ENCODE measurements at places on chromosomes 2 and 18. TPM values are rescaled to one million over a fixed set of nuclear protein-coding genes. Genes with fewer than 3 reads are reported as not detected.
A peak's percentile ranks its signal among the peaks of the same experiment; 100 is the strongest.

Gene RBM44
- polyA plus RNA-seq, result 0.70 TPM

Gene PAIP2B
- 24.3 TPM for polyA plus RNA-seq

Gene CNDP1
- polyA plus RNA-seq, result 2.0 TPM

Gene SPATA3
- not detected for polyA plus RNA-seq

Gene IL36B
- polyA plus RNA-seq, result not detected

Gene DSC2
- 35.1 TPM for polyA plus RNA-seq

Gene DNAJC5G
- polyA plus RNA-seq, result 2.6 TPM

Gene EGR4
- not detected for polyA plus RNA-seq

Gene FAM210A
- polyA plus RNA-seq, result 20.2 TPM

DNA sequence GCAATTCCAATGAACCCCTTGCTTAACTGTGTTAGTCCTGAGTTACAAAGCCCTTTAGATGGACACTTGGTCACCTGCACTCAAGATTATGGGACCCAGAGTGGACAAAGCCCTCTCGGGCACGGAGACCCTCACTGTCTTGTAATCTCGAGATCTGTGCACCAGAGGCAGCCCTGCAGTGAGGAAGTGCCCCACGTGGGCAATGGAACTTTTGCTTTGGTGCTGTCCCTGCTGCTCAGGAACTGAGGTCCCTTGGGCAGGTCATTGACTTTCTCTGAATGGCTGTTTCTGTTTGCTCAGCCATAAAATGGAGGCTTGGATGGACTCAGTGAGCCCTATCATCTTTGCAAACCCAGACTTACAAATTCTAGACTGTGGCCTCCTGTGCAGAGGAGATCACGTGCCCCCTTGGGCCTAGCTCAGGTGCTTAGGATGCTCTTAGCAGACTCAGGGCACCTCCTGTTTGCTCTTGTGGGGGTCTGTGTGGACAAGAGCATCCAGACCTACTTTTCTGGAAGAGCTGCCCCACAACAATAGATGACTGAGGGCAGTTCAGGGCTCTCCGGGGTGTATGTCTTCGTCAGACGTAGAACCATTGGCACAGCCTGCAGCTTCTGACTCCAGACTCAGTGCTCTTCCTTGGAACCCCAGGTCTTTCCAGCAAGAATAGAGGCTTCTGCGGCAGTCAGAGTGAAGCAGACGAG lies 94.5 kb upstream of the HS6ST1 start:
- no peak for DNase-seq

GRCh38 chr2:239773228-239774141 lies 251.7 kb downstream of the NDUFA10 start:
- DNase-seq, result no peak

DNA sequence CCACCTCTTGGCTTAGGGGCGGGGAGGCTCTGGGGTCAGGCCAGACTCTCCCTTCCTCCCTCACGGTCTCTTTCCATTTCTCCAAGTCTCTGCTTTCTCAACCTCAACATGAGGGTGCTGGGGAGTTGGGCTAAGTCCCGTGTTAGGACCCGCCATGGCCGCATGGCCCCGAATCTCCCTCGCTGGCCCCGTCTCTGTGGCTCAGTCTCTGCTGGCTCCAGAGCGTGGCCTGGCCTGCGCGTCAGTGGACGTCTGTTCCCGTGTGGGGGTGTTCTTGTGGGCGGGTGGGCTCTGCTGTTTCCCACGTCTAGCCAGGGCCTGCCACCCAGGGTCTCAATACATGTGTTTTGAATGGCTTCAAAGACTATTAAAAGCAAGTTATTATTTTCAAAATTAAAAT lies 12.4 kb downstream of the ALLC start:
- DNase-seq, result no peak

DNA sequence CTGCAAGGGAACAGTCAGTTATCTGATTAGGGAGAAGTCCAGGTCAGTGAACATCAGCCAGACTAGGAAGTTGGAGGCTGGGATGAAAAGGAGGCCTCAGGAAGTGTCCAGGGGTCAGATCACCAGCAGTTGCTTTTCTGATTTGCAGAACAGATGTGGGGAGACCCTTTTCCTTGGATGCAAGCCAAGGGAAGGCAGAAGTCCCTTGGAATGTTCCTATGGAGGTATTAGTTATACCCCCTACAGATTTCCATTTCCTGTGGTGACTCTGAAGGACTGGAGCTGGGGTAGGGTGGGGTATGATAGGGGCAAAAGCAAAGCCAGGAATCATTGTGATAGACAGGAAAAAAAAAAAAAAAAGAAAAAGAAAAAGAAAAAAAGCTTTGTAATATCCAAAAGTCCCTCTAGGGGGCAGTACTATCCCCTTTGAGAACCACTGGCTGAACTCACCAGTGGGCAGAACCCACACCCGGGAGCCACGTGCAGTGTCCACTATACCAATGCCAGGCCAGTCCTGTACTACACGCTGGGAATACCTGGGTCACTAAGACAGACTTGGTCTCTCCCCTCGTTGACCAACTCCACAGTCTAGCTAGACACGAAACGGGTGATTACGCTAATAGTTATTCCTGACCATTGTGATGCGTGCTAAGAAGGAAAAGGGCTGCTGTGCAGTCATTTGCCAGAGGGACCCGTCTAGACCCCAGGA lies 7.4 kb downstream of the DYSF start:
- DNase-seq, result no peak

DNA sequence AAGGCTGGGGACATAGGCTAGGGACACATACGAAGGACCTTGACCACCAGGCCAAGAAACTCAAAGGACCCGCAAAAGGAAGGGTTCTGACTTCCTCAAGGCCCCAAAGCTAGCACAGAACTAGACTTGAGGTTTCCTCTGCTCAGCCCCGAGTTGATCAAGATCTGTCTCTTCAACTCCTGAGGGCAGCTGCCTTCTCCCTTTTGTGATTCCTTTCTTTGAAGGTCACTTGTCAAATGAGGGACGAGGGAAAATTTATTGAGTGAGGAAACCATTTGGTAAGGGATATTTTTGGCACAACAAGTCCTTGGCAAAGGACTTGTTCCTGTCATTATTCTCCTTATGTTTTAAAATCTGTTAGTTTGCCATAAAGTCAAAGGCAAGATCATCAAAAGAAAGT lies 12.3 kb upstream of the ROCK2 start:
- no peak for DNase-seq

DNA sequence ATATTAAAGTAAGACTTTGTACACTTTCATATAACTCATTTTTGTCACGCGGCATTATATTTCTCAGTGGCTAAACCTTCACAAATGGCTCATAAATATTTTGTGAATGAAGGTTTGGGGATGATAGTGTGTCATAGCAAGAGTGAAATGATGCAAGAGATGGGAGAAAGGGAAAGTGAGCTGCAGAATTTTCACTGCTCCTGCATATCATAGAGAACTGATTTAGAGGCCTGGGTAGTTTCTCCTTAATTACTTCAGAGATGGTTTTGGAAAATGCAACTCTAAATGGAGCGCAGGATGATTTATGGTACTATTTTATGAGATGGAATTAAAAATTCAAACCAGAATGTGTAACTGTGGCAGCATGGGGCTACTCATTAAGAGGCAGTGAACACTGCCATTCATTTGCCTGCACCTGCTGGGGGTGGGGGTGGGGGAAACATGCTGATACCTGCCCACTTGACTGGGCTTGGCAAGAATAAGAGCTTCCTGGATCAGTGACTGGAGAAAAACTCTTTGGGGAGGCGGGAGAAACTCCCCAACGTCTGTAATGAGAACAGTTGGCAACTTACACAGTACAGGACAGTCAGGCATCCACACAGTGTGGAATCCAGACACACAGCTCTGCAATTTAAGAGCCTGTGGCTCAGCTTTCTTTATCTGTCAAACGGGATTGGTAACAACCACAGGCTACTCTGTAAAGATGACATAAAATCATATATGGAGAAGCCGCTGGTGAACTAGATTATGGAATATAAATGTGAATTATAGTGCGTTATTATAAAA lies 941.9 kb downstream of the SLC4A3 start:
- DNase-seq, result no peak

- DNase-seq, result no peak
These were observed 21.6 kb downstream of the TIA1 start for GRCh38 chr2:70226781-70227180.

GRCh38 chr18:54269893-54270844 lies 852 bp downstream of the POLI start:
- DNase-seq, result peak; percentile 46

GRCh38 chr2:8170552-8171327 lies 511.1 kb upstream of the ID2 start:
- DNase-seq, result no peak

GRCh38 chr2:182101263-182101662 lies 115.6 kb downstream of the PPP1R1C start:
- DNase-seq, result no peak

- DNase-seq, result no peak
These were observed 14.9 kb downstream of the NLRC4 start for GRCh38 chr2:32249731-32250236.

DNA sequence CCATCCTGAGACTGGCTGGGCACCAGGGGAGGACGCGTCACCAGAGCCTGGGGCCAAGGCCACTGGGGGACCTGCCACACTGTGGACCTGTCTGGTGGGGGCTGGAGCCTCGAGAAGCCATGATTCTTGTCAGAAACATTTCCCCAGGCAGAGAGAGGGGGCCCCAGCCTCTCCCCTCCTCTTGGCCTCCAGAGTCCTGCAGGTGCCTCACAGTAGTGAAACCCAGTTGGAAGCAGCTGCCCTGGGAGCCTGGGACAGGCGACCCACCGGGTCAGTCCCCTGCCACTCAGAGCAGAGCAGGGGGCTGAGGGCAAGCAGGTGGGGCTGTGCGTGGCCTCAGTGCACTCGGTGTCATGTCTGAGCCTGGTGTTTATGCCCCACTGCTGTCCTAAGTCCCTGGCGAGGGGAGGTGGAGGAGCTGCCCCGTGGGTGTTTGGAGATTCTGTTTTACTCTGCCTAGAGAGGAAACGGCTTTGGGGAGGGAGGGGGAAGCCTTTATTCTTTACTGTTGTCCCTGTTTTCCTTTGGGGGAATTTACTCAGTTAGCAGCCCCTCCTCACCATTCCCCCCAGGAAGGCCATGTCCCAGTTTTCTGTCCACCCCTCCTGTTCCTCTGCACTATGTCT lies 7.7 kb downstream of the OXER1 start:
- no peak for DNase-seq

DNA sequence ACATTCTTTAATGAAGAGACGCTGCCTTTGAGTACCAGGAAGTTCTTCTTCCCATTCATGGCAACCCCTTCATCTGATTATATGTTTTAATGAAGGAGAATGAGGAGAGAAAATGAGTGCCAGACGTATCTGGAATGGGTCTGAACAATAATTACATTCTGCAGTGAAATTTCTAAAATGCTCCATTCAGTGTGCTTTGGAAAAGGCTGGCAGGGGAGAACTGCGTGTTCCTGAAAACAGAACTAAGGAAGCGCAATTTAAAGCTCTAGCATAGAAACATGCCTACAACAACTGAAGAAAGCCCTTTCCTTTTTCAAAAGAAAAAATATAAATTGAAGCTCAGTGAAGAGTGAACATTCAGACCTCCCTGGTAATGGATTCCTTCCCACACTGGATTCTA lies 58.8 kb downstream of the BOD1L2 start:
- no peak for DNase-seq

Measured in renal pelvis (tissue), 12 donors.